ENCODE measurements at places on chromosomes 7 and 10. TPM values are rescaled to one million over a fixed set of nuclear protein-coding genes. Genes with fewer than 3 reads are reported as not detected.
A peak's percentile ranks its signal among the peaks of the same experiment; 100 is the strongest.

KCNMA1 gene
- total RNA-seq = 5.3 TPM

GRCh38 chr7:137482466-137482865 is 138.9 kb upstream of the PTN start:
- no peak for DNase-seq

- DNase-seq = peak; percentile 37
Observed at GRCh38 chr10:95517536-95518454, 43.4 kb downstream of the SORBS1 start.

DNA sequence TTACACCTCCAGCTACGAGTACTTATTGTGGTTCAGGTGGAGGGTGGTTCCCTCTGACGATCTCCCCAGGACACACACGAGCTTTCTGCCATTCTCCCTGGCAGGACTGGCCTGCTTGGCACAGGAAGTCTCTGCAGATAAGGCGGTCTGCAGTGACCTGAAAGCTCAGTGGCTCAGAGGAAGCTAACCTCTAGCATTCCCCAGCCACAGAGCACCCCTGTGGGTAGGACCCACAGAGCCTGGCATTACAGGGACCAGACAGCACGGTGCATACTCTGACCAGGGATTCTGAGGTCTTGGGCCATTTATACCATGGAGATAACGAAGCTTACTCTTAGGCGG is 1.9 kb upstream of the GPR146 start:
- DNase-seq = peak; percentile 25

DNA sequence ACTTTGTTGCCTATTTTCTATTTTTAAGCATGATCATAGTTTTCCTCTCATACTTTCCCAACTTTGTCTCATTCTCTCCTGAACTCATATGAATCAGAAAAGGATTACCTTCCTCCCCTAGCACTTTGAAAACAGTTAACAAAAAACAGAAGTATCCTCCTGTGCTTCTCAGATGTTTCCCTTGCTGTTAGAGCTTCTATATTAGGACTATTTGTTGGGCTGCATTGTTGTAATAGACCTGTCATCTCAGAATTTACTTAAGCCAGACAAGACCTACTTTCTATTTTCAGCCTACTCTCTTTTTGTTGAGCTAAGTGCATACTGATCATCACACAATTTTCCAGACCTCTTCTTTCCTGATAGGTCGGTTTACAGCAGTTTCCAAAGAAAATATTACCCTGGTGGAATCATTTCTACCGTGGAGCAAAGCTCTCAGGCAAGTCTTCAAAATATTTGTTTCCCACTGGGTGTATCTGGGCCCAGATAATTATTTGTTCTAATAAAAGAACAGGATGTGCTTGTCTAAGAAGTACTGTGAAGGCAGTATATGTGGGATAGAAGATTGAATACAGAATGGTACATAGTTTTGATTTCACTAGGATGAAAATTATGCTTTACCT is 411.9 kb upstream of the KLF6 start:
- DNase-seq = no peak

LEP gene
- 25.6 TPM for total RNA-seq

FGFR2 gene
- 24.4 TPM for total RNA-seq

VWA2 gene
- 0.13 TPM for total RNA-seq

PTF1A gene
- total RNA-seq = not detected

DNA sequence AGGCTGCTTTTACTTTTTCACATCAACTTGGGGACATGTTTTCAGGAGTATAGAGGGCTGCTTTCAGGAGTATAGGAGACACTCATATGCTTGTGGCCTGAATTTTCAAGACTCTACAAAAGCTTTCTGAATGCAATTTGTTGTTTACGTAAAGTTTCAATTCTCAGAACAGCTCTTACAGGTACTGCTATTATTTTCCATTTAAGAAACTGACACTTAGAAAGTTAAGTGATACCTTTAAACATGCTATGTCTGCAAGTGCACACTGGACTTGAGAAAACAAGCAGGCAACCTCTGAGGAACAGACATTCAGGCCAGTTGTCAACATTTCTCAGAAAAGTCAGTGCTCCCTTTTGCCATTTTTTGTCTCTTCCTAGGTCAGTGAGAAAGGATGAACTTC is 70.0 kb upstream of the PHYHIPL start:
- DNase-seq = no peak

DNA sequence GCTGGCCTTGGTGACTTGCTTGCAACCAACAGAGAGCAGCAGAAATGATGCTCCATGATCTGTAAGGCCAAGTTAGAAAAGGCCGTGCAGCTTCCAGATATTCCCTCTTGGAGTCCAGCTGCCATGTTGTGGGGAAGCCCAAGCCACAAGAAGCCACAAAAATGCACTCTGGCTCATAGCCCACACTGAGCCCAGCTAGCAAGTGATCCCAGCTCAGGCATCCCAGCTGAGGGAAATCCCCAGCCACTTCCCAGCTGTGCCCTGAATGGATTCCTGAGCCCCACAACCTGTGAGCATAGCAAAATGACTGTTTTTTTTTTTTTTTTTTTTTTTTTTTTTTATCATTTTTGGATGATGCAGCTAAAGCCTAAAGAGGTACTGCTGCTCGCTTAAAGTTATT is 11.1 kb upstream of the SDK1 start:
- DNase-seq = no peak

GRCh38 chr10:111093741-111094380 is 17.0 kb downstream of the ADRA2A start:
- DNase-seq = no peak

- DNase-seq = peak; percentile 3
Observed at GRCh38 chr7:2924866-2925840, 81.0 kb upstream of the GNA12 start.

- DNase-seq = no peak
Observed at GRCh38 chr10:22379059-22379458, 33.8 kb downstream of the SPAG6 start.

- DNase-seq = no peak
Observed at GRCh38 chr10:89563861-89564478, 28.6 kb upstream of the SLC16A12 start.

- no peak for DNase-seq
Observed at GRCh38 chr7:68785036-68785435, 813.2 kb upstream of the AUTS2 start.

GRCh38 chr10:131213741-131214505 is 97.6 kb downstream of the TCERG1L start:
- DNase-seq = peak; percentile 2

- DNase-seq = no peak
Observed at GRCh38 chr10:91054325-91054724, 133.4 kb upstream of the ANKRD1 start.

PTPRZ1 gene
- total RNA-seq = 2.1 TPM

CTAGE6 gene
- 0.12 TPM for total RNA-seq

CHN2 gene
- 4.8 TPM for total RNA-seq

- no peak for DNase-seq
Observed at GRCh38 chr7:42014625-42015618, 222.1 kb downstream of the GLI3 start.

GRCh38 chr10:62818426-62819011 is 2.4 kb upstream of the EGR2 start:
- peak; percentile 31 for DNase-seq

DNA sequence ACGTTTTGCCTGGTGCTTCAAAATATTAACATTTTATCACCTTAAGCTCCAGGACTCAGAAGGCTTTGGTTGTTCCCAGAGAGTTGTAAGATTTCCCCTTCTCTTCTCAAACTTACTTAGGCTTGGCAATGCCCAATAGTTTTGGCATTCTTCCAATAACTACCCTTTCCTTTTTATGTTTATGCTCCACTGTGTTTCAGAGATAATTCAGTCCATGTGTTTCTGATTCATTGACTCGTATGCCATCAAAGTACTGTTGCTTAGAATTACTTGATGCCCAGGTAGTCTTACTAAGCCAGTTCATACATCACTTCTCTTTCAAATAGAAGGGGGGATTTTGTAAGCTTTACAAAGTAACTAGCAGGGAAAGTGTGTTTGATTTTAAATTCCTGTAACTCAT is 66.6 kb downstream of the AGMO start:
- DNase-seq = no peak

DNA sequence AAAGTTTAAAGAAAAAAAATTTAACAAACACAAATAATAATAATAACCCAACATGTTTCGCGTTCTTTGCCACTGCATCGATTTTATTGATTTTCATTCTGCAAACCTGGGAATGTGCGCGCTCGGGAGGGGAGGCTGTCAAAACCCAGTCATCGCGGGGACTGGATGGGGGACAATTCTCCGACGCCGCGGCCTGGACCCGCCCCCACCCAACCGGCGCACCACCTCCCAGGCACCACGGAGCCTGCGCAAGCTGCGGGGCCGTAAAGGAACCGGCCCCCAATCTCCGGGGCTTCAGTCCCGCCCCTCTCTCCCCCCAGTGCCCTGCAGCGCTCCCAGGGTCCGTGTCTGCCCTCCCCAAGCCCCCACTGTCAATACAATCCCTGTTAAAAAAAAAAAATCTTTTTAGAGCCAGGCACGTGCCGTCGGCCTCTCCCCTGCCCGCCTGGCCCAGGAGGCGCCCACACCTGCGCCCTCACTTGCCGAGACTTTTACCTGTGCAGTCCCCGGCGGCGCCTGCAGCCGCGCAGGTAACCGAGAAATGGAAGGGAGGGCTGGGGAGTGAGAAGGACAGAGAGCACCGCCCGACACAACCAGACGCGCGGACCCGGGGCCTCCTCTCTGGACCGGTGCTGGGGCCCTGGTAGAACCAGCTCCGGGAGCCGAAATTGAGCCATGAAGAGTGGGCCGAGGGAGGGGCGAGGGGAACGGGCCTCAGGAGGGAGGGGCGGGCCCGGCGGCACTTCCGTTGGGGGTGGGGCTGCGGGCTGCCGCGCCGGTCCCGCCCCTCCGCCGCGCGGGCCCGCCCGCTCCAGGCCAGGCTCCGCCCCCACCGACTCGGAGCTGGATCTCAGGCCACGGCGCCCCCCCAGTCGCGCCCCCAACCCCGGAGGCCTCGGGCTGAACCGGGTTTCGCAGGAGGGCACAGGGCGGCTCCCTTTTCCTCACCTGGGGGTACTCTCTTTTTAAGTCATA is 7.6 kb upstream of the ZNF503 start:
- DNase-seq = peak; percentile 81

- no peak for DNase-seq
Observed at GRCh38 chr7:135189221-135189662, 18.7 kb upstream of the CYREN start.

CXCL12 gene
- 213 TPM for total RNA-seq

DNA sequence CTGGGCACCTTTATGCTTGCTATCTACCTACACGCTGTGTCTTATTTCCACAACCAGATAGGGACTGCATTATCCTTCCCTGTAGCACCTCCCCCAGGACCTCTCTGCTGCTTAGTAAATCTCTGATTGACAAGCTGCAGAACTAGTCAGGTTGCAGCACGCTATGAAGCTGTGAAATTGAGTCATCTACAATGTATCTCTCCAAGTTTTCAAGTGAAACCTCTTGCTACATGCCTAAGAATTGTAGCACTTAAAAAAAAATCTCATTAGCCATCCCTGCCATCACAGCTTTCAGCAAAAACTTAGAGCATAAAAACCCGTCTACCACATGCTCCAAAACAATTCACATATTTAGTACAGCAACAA is 69.7 kb upstream of the FGFR2 start:
- DNase-seq = no peak

AS3MT gene
- 8.7 TPM for total RNA-seq

MNX1 gene
- not detected for total RNA-seq

- peak; percentile 86 for DNase-seq
Observed at GRCh38 chr10:97499561-97500296, 1.0 kb downstream of the UBTD1 start.

DNA sequence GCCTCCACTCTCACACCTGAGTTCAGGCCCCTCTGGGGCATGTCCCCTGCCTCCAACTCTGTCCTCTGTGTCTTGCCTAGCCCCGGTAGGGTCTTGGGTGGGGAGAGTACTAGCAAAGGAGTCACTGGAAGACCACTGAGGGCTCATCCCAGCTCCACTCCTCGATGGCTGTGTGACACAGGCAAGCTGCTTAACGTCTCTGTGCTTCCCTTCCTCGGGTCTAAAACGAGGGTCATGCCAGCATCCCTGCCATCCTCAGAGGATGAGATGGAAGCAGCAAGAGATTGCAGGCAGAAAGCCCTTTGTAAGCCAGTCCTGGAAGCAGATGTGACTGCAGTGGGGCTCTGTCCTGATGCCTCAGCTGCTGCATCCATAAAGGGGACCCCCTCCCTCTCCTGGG is 15.2 kb upstream of the C10orf105 start:
- no peak for DNase-seq

GRCh38 chr7:94525923-94526322 is 16.3 kb downstream of the CASD1 start:
- DNase-seq = no peak

DNA sequence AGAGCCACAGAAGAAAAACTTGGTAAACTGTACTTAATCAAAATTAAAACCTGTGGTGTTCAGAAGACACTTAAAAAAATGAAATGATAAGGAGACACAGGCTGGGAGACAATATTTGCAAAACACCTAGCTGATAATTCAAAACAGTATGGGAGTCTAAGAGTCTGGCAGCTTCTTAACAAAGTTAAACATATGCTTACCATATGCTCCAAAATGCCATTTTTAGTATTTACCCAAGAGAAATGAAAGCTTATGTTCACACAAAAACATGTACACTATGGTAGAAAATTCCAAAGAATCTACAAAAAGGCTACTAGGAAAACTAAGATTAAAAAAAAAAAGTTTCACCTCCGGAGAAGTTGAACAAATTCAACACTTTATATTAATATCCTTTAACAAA is 48.6 kb downstream of the ITGB1 start:
- no peak for DNase-seq

EVX1 gene
- not detected for total RNA-seq

- DNase-seq = no peak
Observed at GRCh38 chr7:11835260-11835659, 3.3 kb upstream of the THSD7A start.

AEBP1 gene
- 117 TPM for total RNA-seq

ASAH2 gene
- total RNA-seq = 3.0 TPM

- DNase-seq = no peak
Observed at GRCh38 chr7:98958968-98959367, 80.6 kb downstream of the TRRAP start.

DNA sequence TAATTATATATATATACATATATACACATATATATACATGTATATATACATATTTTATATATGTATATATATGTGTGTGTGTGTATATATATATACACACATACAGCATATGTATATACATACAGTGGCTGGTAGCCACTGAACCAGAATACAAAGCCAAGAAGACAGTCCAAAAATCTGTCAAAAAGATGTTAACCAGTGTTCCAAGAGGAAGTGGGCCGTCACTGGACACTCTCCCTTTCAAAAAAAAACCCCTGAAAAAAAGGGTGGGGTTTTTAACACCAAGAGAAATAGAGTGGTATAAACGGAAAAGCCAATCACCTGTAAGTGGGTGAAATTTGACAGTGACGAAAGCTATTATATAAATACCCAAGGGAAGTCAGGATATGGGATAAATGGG is 31.1 kb upstream of the C1GALT1 start:
- no peak for DNase-seq

- no peak for DNase-seq
Observed at GRCh38 chr7:95871075-95871848, 98.9 kb downstream of the DYNC1I1 start.
